DND-41 (cell line): ENCODE measurements at places on chromosomes 13 and 19.

- H3K4me1 ChIP-seq: no peaks in the 10 kb centered on the region
- H3K4me3 ChIP-seq: no peak overlapping the region
- H3K27me3 ChIP-seq: no peaks in the 10 kb centered on the region
- DNase-seq: no peak
- no peaks in the 10 kb centered on the region for H3K36me3 ChIP-seq
Measured at GRCh38 chr13:94050686-94051085, 428.8 kb downstream of the DCT start.

- DNase-seq: no peak
- H3K4me3 ChIP-seq: no peak overlapping the region
- no peaks in the 10 kb centered on the region for H3K4me1 ChIP-seq
- no peaks in the 10 kb centered on the region for H3K36me3 ChIP-seq
Measured at GRCh38 chr19:35425682-35426081, 22.4 kb upstream of the FFAR2 start.

GRCh38 chr13:110562036-110562597 lies 595 bp upstream of the RAB20 start:
- DNase-seq: peak; percentile 7
- H3K27me3 ChIP-seq: peaks cover 38% of the 10 kb centered on the region
- H3K36me3 ChIP-seq: no peaks in the 10 kb centered on the region; the same call in 1 of the 2 replicates
- H3K27ac ChIP-seq: no peak overlapping the region

DNA sequence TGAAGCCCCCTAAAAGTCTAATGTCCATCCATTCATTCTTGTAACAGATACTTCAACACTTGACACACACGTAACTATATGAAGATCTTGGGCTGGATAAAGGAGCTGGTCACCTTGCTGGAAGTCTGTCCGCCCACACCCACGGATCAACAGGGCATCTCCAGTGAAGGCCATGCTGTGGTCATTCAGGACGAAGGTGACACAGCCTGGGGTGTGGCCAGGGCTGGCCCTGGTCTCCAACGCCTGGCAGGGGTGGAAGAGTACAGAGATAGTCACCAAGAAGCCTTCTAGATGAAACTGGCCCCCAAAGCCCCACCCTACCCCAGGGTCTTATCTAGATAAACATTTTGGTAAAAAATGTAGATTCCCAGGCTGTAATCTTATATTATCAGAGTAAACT lies 6.8 kb upstream of the PHLDB3 start:
- H3K27ac ChIP-seq: no peak overlapping the region
- H3K36me3 ChIP-seq: peaks cover 15% of the 10 kb centered on the region; the same call in 1 of the 2 replicates
- H3K27me3 ChIP-seq: no peaks in the 10 kb centered on the region

GRCh38 chr19:46426506-46427162 lies 2.1 kb downstream of the PNMA8C start:
- no peak overlapping the region for H3K4me3 ChIP-seq
- DNase-seq: no peak
- no peaks in the 10 kb centered on the region for H3K4me1 ChIP-seq
- no peaks in the 10 kb centered on the region for H3K36me3 ChIP-seq

- no peaks in the 10 kb centered on the region for H3K27me3 ChIP-seq
- H3K4me3 ChIP-seq: no peak overlapping the region
- H3K27ac ChIP-seq: no peak overlapping the region
- peak; percentile 53 for DNase-seq
- no peaks in the 10 kb centered on the region for H3K4me1 ChIP-seq
Measured at GRCh38 chr19:35975608-35976214, 19.3 kb upstream of the SDHAF1 start.

GRCh38 chr19:10816691-10817090 lies 19.3 kb downstream of the TMED1 start:
- no peaks in the 10 kb centered on the region for H3K4me1 ChIP-seq
- H3K36me3 ChIP-seq: peaks cover 77% of the 10 kb centered on the region
- H3K27ac ChIP-seq: no peak overlapping the region
- no peak overlapping the region for H3K4me3 ChIP-seq

DNA sequence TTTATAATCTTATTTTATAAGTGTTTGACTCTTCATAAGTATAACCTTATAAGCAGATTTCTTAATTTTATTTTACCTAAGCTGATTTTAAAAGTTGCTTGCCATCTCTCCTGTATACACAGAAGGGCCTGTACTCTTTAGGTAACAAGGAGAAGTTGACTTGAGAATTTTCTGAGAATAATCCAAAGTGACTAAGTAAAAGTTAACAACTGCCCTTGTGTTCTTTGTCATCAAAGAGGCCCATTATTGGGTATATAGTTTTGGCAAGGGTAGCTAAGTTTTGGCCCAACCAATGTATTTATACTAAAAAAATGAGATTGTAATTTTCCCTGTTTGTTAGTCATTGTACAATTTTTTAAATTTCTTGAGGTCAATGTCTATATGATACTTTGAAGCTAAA lies 3.2 kb downstream of the LCP1 start:
- no peak for DNase-seq
- H3K36me3 ChIP-seq: peaks cover 32% of the 10 kb centered on the region
- H3K4me1 ChIP-seq: peaks cover 83% of the 10 kb centered on the region
- H3K4me3 ChIP-seq: peak overlapping the region; percentile 94; the same call in 1 of the 2 replicates
- H3K27me3 ChIP-seq: no peaks in the 10 kb centered on the region

- H3K4me1 ChIP-seq: no peaks in the 10 kb centered on the region
- no peak overlapping the region for H3K4me3 ChIP-seq
- peaks cover 46% of the 10 kb centered on the region for H3K36me3 ChIP-seq
Measured at GRCh38 chr19:9757544-9758501, 10.7 kb downstream of the ZNF846 start.
